ENCODE measurements at places on chromosomes 4 and X.

GRCh38 chr4:82551734-82552133 is 10.1 kb downstream of the TMEM150C start:
- DNase-seq: no peak

- DNase-seq: no peak
These were observed 199.3 kb upstream of the GRID2 start for GRCh38 chr4:92104506-92104905.

DNA sequence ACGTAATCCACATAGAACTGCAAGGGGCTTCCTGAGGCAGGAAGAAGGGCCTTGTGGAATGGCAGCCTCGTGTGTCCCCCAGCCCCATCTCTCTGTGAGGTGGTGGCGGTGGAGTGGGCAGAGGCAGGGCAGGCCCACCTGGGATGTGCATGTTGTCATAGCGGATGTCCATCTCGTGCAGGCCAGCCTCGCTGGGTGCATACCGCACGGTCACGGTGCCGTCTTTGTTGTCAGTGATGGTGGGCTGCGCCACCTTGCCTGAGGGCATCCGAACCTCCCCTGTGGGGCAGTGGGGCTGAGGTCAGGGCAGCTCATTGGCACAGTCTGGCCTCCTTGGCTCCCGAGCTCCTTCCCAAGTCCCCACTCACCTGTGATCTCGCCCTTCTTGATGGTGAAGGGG is 20.4 kb downstream of the FLNA start:
- no peak for DNase-seq

GRCh38 chr4:74054483-74055047 is 16.1 kb upstream of the CXCL3 start:
- no peak for DNase-seq

DNA sequence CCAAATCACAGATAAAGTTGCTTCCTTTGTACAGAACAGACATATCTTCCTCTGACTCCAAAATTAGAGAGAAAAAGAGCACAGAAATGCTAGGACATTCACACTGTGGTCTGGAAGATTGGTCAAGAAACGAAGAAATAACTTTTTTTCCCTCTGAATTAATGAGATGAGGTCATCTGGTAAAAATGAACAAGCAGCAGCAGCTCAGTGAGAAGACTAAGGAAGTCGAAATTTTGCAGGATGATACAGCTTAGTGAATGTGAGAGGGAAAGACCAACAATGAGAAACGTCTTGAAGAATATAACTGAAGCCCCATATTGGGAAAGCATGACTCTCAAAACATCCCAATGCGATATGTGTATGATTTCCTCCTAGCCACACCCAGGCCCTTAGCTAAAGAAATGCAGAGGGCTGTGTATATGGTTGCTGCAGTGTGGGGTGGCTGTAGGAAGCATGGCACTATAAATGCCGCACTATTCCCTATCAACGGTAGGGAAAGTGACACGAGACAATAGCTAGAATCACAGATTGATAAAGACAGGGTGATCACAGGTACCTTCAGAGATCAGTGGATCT is 208.6 kb downstream of the VEGFC start:
- DNase-seq: no peak

DNA sequence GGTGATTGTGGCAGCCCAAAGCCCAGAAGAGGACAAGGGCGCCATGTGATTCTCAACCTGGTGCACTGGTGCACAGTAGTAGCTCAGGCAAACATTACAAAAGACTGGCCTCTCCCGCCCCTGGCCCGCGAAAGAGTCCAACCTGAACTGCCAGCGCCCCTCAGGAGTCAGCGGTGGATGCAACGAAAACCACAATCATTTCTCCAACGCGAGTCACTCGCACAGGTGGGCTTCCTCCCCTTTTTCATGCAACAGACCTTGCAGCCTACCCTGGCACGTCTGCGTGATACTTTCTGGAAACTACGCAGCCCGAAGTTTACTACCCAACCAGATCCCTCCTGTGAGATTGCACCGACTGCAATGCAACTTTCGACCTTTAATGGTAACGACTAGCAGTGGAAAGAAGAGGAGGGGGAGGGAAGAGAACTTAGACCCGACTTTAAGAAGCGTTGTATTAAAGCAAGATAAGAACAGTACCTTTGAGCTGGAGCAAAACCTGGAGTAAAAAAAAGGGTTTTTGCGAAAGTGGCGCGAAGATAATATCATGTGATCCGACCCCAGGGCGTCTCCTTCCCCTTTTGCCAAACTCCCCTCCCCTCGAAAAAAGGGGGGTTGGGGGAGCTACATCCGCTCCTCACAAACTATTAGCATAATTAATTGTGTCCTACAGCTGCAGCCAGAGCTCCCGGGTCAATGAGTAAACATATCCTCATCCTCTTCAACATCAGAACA is 63.3 kb upstream of the CCDC160 start:
- peak; percentile 26 for DNase-seq

DNA sequence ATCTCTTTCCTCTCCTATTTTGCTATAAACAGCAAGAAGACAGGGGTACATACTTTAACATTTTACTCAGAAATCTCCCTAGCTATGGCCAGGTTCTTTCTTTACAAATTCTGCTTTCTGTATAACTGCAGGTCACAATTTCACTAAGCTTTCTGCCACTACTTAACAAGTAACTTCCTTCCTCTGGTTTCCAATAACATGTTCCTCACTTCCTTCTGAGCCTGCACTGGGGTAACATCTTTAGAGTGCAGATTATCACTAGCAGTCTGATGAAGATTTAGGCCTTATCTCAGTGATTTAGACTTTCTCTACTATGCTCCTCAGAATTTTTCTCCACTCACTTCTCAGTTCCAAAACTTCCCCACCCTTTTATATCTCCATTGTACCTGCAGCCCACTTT is 1930.5 kb upstream of the AGA start:
- DNase-seq: no peak

DNA sequence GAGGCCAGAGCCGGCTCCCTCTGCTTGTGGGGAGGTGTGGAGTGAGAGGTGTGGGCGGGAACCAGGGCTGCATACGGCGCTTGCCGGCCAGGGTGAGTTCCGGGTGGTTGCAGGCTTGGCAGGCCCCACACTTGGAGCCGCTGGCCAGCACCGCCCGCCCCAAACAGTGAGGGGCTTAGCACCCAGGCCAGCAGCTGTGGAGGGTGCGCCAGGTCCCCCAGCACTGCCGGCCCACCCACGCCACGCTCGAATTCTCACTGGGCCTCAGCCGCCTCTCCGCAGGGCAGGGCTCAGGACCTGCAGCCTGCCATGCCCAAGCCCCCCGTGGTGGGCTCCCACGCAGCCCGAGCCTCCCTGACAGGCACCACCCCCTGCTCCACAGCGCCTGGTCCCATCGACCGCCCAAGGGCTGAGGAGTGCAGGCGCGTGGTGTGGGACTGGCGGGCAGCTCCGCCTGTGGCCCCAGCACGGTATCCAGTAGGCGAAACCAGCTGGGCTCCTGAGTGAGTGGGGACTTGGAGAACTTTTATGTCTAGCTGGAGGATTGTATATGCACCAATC is 275.3 kb downstream of the RAPGEF2 start:
- DNase-seq: no peak

- DNase-seq: no peak
These were observed 593.8 kb downstream of the SPRY1 start for GRCh38 chr4:123990310-123990870.

DNA sequence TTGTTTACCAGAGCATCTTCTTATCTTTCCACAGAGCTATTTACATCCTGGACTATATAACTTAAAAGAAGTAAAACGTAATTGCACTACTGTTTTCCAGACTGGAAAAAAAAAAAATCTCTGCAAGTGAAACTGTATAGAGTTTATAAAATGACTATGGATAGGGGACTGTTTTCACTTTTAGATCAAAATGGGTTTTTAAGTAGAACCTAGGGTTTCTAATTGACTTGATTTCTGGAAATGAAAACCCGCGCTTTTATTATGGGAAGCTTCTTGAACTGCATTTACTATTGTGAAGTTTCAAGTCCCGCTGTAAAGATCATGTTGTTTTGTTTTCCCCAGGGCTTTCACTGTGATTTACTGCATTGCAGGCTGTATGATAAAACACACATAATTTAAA is 162.7 kb downstream of the STIM2 start:
- DNase-seq: no peak

DNA sequence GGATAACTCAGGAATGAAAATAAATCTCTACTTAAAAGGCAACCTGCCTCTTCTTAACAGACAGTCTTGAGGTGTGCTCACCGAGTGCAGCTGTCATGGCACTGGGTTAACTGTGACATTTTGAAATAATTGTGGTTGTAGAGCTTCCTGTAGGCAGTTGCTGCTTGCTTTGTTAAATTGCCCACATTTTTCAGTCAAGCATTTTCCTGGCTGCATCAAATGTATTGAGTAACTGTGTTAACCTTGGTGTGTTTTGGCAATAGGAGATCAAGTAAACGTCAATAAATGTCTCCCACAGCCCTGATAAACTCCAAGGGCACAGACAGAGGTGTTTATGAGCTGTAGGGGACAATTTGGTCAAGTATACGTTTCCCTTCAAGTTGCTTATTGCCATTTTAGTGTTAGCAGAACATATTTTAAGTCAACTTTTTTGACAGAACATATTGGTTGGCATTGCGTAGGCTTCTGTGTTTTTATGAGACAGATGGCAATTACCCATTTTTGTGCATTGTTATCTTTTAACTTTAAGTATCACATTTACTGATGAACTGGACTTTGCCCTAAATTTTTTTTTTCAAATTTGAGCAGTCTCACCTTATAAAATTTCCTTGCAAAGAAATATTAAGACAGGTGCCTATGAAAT is 527.4 kb downstream of the C4orf33 start:
- peak; percentile 30 for DNase-seq

DNA sequence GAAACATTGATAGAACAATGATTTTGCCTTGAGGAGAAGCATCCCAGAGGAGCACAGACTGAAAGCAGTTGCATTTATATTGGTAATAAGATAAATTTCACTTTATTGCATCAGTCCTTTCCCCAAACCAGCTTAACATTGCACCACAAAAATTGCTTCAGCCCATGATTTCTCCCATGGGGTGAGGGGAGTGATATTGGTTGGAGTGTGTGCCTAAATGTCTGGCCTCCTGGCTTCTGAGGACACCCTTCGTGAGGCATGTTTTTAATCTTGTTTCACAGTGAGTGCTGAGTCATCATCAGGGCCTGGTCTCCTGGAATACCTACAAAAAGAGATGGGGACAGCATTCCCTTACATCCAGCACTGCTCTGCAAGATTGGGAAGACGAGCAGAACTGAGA is 487.9 kb downstream of the C4orf33 start:
- DNase-seq: no peak

GRCh38 chrX:24925430-24925829 is 90.3 kb downstream of the ARX start:
- no peak for DNase-seq

GRCh38 chr4:81896936-81897335 is 425.2 kb upstream of the RASGEF1B start:
- DNase-seq: no peak

- no peak for DNase-seq
These were observed 32.3 kb downstream of the USP53 start for GRCh38 chr4:119244832-119245231.

- no peak for DNase-seq
These were observed 73.6 kb downstream of the SNX25 start for GRCh38 chr4:185282968-185283367.

- peak; percentile 45 for DNase-seq
These were observed 56.3 kb upstream of the SHOX start for GRCh38 chrX:574251-574650.

DNA sequence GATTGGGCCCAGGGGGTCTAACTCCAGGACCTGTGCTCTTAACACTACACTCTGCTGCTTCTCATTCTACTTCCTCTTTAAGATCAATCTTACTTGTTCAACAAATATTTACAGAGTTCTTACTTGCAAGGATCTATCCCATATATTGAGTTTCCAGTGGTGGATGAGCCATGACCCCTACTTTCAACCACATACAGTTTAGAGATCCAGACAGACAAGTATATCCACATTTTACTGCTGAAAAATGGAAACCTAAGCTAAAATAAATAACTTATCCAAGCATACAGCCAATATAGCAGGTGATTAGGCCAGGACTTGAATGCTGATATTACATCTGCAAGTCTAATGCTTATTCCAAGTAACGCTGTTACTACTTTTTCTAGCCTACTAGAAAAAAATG is 18.7 kb downstream of the TMEM150C start:
- DNase-seq: no peak

GRCh38 chrX:35244796-35245508 is 302.4 kb downstream of the FAM47B start:
- DNase-seq: no peak

GRCh38 chr4:110049951-110050925 is 137.6 kb downstream of the EGF start:
- peak; percentile 69 for DNase-seq

GRCh38 chr4:10716163-10716562 is 31.6 kb upstream of the CLNK start:
- DNase-seq: no peak

GRCh38 chrX:3526071-3526470 is 179.6 kb upstream of the MXRA5 start:
- DNase-seq: no peak

GRCh38 chrX:42934020-42934726 is 156.2 kb upstream of the PPP1R2C start:
- peak; percentile 42 for DNase-seq

DNA sequence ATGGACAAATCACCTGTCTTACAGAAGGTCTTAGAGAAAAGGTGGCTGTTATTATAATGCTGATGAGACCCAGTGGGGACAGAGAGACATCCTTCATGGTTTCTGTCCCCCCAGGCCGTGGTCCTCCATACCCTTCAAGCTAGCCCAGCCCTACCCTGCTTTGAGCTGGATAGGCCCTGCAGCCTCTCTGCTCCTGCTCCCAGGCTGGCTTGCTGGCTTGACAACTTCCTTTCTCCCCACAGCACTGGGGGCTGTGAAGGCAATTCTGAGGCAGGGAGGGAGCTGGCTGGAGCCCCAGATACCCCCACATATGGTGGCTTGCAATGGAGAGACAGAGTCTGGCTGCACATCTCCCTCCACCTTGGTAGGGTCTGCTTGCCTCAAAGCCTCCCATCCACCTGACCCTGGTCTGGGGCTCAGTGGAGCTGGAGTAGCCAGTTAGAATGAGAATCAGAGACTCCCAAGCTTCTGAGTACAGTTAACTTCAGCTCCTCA is 118.2 kb downstream of the PJA1 start:
- no peak for DNase-seq
